ENCODE measurements at places on chromosomes 6 and 20.

GRCh38 chr6:99402448-99402847, 8.5 kb upstream of the COQ3 start:
- no peak for DNase-seq

DNA sequence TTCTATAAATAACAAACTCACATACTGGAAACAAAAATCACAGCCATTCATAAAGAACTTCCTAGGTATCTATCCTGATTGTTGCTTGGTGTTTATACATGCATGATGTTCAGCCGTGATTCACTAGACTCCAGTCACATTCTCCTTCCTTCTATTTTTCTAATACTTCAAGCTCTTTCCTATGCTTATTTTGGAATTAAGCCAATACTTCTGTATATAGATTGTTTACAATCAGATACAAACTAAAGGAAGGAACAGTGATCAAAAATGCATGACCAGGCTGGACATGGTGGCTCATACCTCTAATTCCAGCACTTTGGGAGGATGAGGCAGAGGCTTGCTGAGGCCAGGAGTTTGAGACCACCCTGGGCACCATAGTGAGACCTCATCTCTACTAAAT, 377.5 kb upstream of the IRAK1BP1 start:
- DNase-seq = no peak

GRCh38 chr6:16973545-16974386, 128.1 kb upstream of the STMND1 start:
- no peak for DNase-seq

DNA sequence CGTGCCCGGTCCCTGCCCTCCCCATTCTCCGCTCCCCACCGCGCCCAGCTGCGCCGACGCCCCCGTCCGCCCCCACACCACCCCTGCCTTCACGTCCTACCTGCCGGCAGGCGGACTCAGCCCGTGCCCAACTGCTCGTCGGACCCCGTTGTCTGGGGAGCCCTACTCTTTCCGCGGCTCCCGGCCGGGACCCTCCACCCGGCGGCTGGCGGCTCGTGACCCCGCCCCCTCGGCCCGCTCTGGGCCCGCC, at the start of gene SERAC1:
Gene SERAC1 (minus strand): TSS at position 223 of the 250 bp plus-strand sequence. CDS start 9,899 bp downstream, outside the sequence.
- no peak for DNase-seq

- DNase-seq = no peak
Measured at GRCh38 chr6:51093871-51094270, 275.2 kb downstream of the TFAP2B start.

GRCh38 chr6:70694371-70694770, 26.7 kb downstream of the SMAP1 start:
- no peak for DNase-seq

DNA sequence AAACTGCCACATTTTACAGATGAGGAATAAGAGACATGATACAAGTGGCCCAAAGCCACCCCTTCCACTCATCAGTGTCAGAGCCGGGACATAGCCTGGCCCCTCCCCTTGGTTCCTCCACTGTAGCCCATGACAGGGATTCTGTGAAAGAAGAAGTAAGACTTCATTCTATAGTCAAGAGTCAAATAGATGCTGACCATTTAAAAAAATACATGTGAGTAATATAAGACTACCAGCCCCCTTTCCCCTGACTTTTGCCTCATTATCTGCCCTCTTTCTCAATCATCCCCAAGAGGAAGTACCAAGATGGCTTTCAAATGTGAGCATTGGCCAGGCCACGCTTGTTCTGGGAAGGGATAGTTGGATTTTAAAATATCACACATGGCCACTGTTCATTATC, 57.8 kb upstream of the TAB2 start:
- no peak for DNase-seq

GRCh38 chr6:100472674-100473073, 8.0 kb upstream of the SIM1 start:
- DNase-seq = peak; percentile 57

GRCh38 chr20:20435453-20435852, 67.5 kb downstream of the INSM1 start:
- DNase-seq = no peak

DNA sequence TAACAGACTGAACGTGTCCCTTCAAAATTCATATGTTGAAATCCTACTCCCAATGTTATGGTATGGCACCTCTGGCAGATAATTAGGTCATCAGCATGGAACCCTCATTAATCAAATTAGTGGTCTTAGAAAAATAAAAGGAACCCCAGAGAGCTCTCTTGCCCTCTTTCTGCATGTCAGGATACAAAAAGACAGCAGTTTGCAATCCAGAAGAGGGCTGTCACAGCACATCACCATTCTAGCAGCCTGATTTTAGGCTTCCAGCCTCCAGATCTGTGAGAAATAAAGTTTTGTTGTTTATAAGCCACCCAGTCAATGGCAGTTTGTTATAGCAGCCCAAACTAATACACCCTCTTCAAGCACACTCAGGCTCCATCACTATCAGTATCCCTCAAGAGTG, 292.9 kb downstream of the TRDN start:
- no peak for DNase-seq

DNA sequence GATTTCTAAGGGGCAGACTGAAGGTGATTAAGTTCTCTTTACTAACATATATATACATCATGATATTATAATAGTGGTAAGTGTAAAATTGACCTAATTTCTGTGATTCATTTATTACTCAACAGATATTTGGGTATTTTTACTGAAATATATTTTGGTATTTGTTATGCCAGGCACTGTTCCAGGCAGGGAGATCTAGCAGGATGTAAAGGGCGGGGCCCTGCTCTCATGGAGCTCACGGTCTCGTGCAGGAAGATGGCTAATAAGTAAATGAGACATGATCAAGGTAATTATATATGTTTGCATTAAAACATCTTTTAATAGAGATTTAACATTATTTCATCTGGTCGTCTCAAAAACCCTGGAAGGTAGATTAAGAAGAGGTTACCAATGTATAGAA, 27.7 kb downstream of the FAM50B start:
- no peak for DNase-seq

DNA sequence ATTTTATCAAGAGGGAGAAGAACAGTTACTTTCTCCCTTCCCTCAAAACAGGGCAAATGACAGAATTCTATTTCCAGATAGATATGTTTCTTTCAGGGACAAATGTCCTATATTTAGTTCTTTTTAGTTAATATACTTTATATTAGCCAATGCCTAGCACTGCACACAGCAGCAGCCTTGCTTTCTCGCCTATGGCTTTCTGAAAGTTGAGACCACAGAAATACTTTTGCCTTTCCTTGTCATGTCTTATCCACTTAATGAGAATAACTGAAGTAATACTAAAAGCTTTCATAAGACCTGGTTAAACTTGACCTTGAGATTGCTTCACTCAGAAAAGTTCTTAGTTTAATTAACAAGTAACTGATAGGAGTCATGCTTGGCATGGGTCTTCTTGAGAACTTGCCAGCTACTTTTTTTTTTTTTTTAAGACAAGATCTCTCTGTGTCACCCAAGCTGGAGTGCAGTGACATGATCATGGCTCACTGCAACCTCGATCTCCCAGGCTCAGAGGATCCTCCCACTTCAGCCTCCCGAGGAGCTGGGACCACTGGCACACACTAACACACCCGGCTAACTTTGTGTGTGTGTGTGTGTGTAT, 159.3 kb downstream of the CDKAL1 start:
- DNase-seq = peak; percentile 31

GRCh38 chr6:2632368-2632767, 118.4 kb downstream of the MYLK4 start:
- DNase-seq = no peak

DNA sequence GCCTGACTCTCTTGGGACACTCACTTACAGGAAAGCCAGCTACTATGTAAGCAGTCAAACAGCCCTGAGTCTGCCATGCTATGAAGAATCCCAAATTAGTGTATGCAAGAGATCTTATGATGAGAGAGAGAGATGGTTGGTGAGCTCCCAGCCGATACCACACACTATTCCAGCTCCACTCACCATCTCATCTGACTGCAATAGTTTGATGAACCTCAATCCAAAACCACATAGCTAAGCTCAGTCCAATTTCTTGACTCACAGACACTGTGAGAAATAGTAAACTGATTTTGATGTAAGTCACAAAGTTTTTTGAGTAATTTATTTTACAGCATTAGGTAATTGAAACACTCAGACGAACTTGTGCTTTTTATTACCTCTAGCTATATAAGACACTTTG, 441.4 kb downstream of the COL12A1 start:
- no peak for DNase-seq

GRCh38 chr6:54361734-54362133, 53.5 kb downstream of the TINAG start:
- DNase-seq = no peak

- no peak for DNase-seq
Measured at GRCh38 chr20:57678340-57678739, 31.5 kb downstream of the PMEPA1 start.

DNA sequence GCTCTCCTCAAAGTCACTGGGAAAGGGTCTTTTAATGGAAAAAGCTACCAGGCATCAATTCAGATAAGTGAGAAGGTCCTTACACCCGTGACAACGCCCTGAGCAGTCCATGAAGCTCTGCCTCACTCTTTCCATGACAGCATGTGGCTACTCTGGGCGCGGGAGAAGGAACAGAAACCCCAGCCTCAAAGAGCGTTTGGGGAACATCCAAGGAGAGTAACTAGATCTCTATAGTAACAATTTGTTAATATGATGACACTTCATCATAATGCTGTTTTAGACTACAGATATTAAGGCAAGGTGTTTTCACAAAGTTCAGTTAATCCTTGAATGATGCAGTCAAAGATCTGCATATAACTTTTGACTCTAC, 55.2 kb downstream of the KIF6 start:
- no peak for DNase-seq

DNA sequence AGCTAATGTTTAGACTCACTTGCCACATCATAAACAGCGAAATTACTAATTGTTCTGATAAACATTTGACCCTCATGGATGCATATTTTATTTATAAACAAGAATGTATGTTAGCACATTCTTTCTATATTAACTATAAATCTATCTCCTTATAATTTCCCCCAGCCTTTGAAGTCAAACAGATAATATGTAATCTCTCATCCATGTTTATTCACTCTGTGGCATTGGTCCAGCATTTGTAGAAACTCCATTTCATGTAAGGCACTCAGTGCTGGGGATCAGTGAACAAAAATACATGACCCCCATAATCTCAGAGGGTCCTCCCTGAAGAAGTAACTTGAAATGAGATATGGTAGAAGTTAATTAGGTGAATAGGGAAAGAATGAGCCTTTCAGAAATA, 856.9 kb downstream of the EYS start:
- no peak for DNase-seq
